ENCODE measurements at places on chromosomes 5 and 9.

GRCh38 chr5:81650987-81651386, 99.9 kb downstream of the SSBP2 start:
- H3K27me3 ChIP-seq: no peaks in the 10 kb centered on the region
- no peak for DNase-seq
- H3K27ac ChIP-seq: no peak overlapping the region
- no peaks in the 10 kb centered on the region for H3K4me1 ChIP-seq

GRCh38 chr9:108058135-108058814, 568.7 kb upstream of the KLF4 start:
- no peak overlapping the region for H3K4me3 ChIP-seq
- H3K27ac ChIP-seq: no peak overlapping the region
- no peaks in the 10 kb centered on the region for H3K27me3 ChIP-seq
- no peaks in the 10 kb centered on the region for H3K4me1 ChIP-seq
- no peak for DNase-seq

- no peak overlapping the region for H3K27ac ChIP-seq
- no peaks in the 10 kb centered on the region for H3K36me3 ChIP-seq
- no peak for DNase-seq
- no peaks in the 10 kb centered on the region for H3K4me1 ChIP-seq
- no peak overlapping the region for H3K4me3 ChIP-seq
Measured at GRCh38 chr9:86238861-86239770, 20.3 kb downstream of the C9orf153 start.

- no peaks in the 10 kb centered on the region for H3K27me3 ChIP-seq
- H3K4me3 ChIP-seq: no peak overlapping the region
- DNase-seq: no peak
- no peaks in the 10 kb centered on the region for H3K4me1 ChIP-seq
- no peaks in the 10 kb centered on the region for H3K36me3 ChIP-seq
Measured at GRCh38 chr9:30995956-30996738, 1388.3 kb upstream of the ACO1 start.

- H3K36me3 ChIP-seq: no peaks in the 10 kb centered on the region
- no peak overlapping the region for H3K27ac ChIP-seq
Measured at GRCh38 chr5:82160948-82161347, 117.2 kb downstream of the RPS23 start.

- H3K27me3 ChIP-seq: no peaks in the 10 kb centered on the region
- no peak overlapping the region for H3K27ac ChIP-seq
- no peaks in the 10 kb centered on the region for H3K4me1 ChIP-seq
- DNase-seq: no peak
- H3K4me3 ChIP-seq: no peak overlapping the region
Measured at GRCh38 chr9:85536076-85536475, 205.7 kb downstream of the AGTPBP1 start.

GRCh38 chr9:124442379-124442778, 7.9 kb upstream of the ADGRD2 start:
- no peak overlapping the region for H3K27ac ChIP-seq
- no peak for DNase-seq
- no peak overlapping the region for H3K4me3 ChIP-seq
- H3K4me1 ChIP-seq: no peaks in the 10 kb centered on the region
- peaks cover 50% of the 10 kb centered on the region for H3K27me3 ChIP-seq

DNA sequence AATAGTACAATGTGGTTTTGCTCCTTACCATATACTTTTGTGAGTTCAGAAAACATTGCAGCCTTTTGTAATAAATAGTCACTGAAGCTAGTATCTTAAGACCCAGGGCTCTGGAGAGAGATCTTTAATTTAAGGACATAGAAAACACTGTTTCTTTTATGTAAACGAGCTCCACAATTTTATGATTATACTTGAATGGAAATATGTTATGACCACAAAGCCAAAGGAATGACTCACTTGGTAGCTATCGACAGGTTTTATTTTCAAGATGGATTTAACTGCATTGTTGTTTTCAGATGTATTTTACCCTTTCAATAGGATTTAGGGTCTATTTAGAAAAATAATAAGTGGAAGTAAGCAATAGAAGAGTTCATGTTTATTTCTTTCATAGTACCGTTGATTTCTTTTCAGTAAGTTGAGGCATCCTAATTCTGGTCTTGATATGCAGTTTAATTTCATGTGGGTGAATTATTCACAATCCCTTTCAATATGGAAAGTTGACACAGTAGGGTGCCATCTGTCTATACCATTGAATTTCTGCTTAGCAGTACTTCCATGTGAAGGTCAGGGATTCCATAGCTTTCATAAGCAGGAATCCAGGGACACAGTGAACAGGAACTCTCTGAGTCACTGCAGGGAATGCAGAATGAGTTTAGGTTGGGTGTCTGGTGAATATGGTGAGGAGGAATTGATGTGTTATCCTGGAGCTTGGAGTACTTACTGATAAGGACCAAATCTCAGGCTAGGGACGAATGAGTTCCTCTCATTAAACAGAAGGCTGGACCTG, 157.6 kb downstream of the CD180 start:
- no peak overlapping the region for H3K27ac ChIP-seq
- H3K27me3 ChIP-seq: no peaks in the 10 kb centered on the region
- H3K4me1 ChIP-seq: no peaks in the 10 kb centered on the region

DNA sequence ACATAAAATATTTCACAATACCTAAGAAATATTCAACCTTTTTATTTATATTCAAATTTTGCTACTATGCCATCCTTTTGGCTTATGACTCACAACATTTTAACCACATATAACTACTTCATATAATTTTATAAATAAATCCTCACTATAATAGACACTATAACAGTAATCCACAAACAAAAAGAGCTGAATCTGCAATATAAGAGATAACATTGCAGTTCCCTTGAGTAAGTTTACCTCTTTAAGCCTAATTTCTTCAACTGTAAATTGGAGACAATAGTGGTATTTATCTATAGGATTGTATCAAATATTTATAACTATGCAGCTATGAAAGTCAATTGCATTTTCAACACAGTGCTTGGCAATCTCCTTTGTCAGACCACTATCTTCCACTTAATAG, 1084.5 kb downstream of the NR2F1-AS1 start:
- no peaks in the 10 kb centered on the region for H3K36me3 ChIP-seq
- H3K4me1 ChIP-seq: no peaks in the 10 kb centered on the region
- H3K27ac ChIP-seq: no peak overlapping the region
- no peaks in the 10 kb centered on the region for H3K27me3 ChIP-seq
- H3K4me3 ChIP-seq: no peak overlapping the region

DNA sequence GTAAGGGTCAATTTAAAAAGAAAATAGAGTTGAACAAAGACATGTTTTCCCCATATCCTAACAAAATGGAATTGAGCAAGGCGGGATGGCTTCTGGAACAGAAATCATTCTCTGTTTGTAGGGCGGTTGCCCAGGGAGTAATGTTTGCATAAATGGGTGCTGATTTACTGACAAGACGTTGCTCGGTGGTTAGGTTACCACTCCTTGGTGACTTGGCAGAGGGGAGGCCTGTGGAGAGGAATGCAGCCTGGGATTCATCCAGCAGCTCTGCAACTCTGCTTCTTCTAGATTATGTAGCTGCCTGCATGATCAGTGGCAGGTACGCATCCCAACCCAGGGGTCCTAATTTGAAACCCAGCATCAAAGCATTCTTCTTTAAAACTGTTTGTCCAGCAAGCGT, 200.2 kb downstream of the CFAP90 start:
- H3K4me3 ChIP-seq: no peak overlapping the region
- DNase-seq: no peak
- no peaks in the 10 kb centered on the region for H3K4me1 ChIP-seq
- no peak overlapping the region for H3K27ac ChIP-seq

- no peaks in the 10 kb centered on the region for H3K36me3 ChIP-seq
- H3K4me1 ChIP-seq: no peaks in the 10 kb centered on the region
- no peak for DNase-seq
Measured at GRCh38 chr5:72402381-72402890, 82.3 kb downstream of the PTCD2 start.

DNA sequence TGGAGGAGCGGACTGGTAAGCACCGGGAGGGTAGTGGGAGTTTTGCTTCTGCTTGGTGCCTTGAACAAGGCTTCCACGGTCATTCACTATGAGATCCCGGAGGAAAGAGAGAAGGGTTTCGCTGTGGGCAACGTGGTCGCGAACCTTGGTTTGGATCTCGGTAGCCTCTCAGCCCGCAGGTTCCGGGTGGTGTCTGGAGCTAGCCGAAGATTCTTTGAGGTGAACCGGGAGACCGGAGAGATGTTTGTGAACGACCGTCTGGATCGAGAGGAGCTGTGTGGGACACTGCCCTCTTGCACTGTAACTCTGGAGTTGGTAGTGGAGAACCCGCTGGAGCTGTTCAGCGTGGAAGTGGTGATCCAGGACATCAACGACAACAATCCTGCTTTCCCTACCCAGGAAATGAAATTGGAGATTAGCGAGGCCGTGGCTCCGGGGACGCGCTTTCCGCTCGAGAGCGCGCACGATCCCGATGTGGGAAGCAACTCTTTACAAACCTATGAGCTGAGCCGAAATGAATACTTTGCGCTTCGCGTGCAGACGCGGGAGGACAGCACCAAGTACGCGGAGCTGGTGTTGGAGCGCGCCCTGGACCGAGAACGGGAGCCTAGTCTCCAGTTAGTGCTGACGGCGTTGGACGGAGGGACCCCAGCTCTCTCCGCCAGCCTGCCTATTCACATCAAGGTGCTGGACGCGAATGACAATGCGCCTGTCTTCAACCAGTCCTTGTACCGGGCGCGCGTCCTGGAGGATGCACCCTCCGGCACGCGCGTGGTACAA, 556 bp downstream of the PCDHGC3 start:
- peaks cover 21% of the 10 kb centered on the region for H3K4me1 ChIP-seq
- peak; percentile 26 for DNase-seq
- H3K27ac ChIP-seq: no peak overlapping the region
- H3K4me3 ChIP-seq: peak overlapping the region; percentile 73
- H3K36me3 ChIP-seq: no peaks in the 10 kb centered on the region

DNA sequence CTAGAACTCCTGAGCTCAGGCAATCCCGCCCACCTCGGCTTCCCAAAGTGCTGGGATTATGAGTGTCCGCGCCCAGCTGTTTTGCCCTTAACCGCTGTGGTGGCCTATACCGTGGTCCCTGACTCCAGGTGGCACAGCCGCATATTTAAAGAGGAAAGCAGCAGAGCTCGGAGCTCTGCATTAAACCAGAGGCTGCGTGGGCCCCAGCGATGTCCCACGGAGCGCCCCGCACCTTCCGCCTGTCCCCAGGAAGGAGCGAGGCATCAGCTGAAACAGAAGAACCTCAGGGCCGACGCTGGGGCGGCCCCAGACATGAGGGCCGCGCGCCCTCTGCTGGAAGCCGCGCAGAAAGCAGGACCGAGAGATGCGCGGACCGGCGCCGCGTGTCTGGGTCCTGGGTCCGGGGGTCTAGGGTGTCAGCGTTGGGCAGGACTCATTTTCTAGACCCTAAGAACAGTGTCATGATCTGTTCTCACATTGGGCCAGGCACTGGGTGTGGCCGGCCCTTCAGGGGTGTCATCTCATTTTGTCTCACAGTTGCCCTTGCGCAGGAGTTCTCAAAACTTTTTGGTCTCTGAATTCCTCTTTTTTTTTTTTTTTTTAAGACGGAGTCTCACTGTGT, 37.7 kb downstream of the LAMC3 start:
- peaks cover 28% of the 10 kb centered on the region for H3K27me3 ChIP-seq
- H3K36me3 ChIP-seq: no peaks in the 10 kb centered on the region
- peaks cover 13% of the 10 kb centered on the region for H3K4me1 ChIP-seq
- H3K4me3 ChIP-seq: no peak overlapping the region
- peak; percentile 78 for DNase-seq
- H3K27ac ChIP-seq: no peak overlapping the region

GRCh38 chr5:4576161-4576748, 563.9 kb upstream of the ADAMTS16 start:
- no peak overlapping the region for H3K4me3 ChIP-seq
- H3K27ac ChIP-seq: no peak overlapping the region
- no peaks in the 10 kb centered on the region for H3K36me3 ChIP-seq
- H3K27me3 ChIP-seq: no peaks in the 10 kb centered on the region
- DNase-seq: no peak

DNA sequence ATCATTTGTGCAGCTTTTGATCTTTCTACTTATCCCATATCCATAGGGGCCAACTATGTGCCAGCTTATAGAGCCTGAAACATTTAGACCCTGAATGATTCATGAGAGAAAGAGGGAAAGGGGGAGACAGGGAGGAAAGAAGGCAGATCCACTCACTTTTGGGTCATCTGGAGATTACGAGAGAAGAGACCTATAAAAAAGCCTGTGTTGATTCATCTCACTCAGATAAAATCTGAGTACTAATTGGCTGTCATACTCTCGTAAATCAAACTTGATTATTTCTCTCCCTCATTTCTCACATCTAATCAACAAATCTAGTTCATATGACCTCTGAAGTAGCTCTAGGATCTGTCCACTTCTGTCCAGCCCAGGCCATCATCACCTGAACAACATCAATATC, 137.1 kb downstream of the ARL15 start:
- no peak overlapping the region for H3K4me3 ChIP-seq
- H3K27me3 ChIP-seq: no peaks in the 10 kb centered on the region
- H3K27ac ChIP-seq: no peak overlapping the region

DNA sequence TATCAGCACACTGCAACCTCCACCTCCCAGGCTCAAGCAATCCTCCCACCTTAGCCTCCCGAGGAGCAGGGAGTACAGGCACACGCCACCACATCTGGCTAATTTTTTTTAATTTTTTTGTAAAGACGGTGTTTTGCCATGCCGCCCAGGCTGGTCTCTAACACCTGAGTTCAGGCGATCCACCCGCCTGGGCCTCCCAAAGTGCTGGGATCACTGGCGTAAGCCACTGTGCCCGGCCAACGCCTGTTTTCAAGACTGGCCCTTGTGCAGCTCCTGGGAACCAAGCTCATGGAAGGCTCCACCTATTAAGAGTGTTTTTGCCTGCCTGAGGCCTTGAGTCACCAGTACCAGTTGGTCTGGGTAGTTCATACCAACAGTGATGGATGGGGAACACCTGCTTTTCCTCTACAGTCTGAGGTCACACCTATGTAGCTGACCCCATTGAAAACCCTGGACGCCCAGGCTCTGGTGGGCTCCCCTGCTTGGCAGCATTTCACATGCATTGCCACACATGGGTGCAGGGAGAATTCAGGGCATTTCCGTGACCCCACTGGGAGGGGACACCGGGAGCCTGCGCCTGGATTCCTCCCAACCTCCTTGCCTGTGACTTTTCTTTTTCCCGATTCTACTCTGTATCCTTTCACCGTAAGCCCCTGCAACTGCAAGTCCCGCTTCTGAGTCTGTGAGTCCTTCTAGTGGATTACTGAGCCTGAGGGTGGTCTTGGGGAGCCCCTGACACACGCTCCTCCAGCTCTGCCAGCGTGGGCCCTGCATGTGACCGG, 63.5 kb downstream of the ZNF354C start:
- no peak overlapping the region for H3K4me3 ChIP-seq
- DNase-seq: no peak
- no peak overlapping the region for H3K27ac ChIP-seq
